ENCODE measurements at places on chromosomes 7 and 10.

DNA sequence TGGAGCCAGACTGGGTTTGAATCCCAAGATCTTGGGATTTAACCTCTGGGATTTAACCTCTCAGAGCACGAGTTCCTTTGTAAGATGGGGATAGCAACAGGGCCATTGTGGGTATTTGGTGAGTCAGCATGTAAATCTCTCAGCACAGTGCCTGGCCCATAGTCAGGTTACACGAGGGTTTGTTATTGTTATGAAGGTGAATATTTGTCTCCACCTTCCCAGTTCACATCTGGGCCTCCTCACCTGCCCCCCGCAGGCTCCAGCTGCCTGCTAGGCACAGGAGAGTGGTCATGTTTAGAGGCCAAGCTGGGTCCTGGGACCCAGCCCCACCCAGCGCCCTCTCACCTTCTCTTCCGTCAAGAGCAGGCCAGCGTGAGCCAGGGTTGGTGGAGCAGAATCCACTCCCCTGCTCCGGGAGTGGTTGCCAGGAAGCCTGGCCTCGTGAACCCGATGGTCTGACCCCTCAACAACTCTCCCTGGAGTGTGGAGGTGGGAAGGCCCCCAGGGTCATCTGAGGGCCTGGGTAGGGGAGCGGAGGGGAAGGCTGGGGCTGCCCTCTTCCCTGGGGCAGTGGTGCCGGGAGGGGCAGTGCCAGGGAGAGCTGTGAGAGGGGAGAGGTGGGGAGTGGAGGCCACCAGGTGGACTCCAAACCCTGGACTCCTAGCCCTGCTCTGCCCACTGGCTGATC is 26.0 kb downstream of the FAM241B start:
- DNase-seq: no peak

DNA sequence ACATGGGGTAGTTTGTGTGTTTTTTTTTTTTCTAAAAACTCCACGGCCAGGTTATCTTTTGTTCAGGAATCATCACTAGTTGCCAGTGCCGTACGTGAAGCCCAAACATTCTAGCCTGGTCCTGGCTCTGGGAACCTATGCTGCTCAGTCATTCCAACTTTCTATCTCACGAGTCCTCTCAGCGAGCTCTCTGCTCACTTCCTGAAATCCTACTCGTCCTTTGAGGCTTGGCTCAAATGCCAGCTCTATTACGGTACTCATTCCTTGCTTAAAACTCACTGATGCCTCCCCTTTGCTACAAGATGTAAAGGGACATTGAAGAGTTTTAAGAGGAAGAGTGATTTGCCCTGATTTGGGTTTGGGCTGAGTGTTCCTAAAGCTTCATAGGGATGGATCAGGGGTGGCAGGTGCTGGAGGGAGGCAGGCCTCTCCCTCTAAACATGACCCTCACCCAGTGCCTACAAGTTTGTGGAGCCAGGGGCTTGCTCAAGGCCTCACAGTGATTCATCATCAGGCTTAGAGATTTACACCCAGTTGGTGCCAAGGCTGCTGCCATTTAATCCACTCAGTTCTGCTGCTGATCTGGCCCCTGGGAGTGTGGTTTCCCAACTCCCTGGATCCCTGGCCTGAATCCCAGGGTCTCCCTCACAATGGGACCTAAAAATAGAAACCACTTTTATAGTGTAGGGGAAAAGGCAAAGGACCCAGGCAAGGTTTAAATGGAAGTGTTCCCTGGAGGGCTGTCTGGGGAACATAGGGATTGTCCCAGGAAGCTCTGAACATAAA is 46.1 kb upstream of the R3HCC1L start:
- no peak for DNase-seq

DNA sequence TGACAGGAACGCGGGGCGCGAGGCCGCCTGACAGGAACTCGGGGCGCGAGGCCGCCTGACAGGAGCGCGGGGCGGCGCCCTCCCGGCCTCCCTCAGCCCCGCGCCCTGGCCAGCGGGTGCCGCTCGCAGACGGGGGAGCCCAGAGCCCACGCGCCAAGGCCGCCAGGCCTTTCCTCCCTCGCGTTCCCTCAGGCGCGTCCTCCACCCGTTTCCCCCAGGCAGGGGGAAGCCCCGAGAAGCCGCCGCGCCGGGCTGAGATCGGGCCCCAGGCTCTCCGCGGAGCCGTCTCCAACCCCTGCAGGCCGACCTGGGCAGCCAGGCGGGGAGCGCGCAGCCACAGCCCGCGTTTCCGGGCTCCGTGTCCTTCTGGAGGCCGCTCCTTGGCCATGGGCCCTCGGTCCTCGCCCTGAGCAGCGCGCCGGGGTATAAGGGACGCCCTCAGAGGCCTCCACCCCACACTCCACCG is 17.7 kb downstream of the PTPRN2 start:
- DNase-seq: no peak

DNA sequence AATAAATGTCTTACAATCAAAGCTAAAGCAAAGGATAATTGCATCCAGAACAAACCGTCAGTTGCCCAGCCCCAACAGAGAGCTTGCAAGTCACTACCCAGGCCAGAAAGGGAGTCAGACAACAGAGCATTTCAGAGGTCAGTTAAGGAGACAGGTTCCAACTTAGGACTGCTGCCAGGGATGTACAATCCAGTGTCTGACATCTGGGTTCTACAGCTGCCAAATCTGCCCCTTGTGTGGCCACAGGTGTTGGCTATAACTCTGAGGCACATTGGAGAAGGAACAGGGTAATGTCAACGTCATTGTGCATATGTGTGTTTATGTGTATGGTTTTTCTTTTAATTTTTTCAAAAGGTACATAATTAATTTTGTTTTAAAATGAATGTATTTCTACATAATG is 85.2 kb upstream of the GLCCI1 start:
- DNase-seq: no peak

GRCh38 chr10:28676326-28676967 is 874 bp upstream of the BAMBI start:
- no peak for DNase-seq

- no peak for DNase-seq
Observed at GRCh38 chr10:29823553-29824080, 188.8 kb upstream of the SVIL start.

GRCh38 chr10:29319205-29319781 is 30.4 kb downstream of the LYZL1 start:
- DNase-seq: no peak

DNA sequence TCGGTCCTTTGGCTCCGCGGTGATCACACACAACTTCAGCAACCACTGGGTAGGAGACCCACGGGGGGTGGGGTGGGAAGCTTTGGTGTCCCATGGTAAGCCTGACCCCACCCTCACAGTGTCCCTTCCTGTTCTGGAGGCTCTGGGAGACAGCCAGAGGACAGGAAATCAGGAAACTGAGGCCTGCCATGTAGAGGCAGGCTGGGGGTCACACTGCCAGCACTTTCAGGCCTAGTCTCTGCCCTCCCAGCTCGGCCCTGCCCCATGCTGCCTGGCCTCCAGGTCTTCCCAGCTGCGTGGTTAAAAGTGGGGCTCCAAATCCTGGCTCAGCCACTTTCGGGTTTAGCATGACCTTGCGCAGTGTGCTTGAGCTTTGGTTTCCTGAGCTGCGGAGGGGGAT is 10.9 kb downstream of the AQP1 start:
- DNase-seq: no peak

- DNase-seq: no peak
Observed at GRCh38 chr10:46541735-46542566, 14.5 kb downstream of the GPRIN2 start.

GRCh38 chr10:121539786-121540185 is 58.5 kb downstream of the FGFR2 start:
- DNase-seq: no peak

DNA sequence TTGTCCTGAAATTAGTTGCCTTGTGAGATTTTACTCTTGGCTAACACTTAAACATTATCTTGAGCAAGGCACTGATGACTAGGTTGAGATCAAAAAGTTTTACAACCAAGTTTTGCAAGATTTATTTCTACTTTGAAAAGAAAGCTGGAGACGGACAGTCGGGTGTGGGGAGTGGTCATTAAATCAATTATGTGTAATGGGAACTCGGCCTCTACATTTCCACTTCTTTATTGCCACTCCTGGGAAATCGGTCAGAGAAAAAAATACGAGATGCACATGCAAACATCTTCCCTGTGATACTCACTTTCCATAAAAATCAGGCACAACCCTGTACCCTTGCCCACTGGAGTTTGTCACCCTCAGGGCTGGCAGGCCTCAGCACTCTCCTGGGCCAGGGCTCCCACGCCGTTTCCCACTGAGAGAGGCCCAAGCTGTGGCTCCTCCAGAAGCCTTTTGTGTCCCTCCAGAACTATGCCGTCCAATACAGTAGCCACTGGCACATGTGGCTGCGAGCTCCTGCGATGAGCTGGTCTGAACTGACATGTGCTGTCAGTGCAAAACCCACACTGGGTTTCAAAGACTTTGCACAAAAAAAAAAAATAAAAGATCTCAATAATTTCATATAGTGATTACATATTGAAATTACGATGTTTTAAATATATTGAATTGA is 7.5 kb upstream of the GPNMB start:
- no peak for DNase-seq

DNA sequence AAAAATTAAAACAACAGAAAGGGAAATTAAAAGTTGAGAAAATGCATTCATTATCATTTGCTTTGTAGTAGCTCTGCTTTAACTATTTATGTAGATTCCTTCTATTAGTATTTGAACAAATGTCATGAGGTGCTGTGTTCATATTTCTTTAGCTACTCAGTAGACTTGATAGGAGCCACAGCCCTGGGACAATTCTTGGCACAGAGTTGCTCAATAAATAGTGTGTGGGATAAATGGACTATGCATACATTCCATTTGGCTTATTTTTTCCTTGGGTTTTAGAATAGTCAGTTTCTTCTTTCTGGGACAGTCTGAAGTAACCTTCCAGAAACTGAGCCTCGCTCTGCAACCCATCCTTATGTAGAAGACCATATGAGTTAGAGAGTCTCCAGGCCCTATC is 13.4 kb downstream of the RPP30 start:
- DNase-seq: no peak

- DNase-seq: no peak
Observed at GRCh38 chr7:142385491-142386340, 127.9 kb upstream of the PRSS58 start.

DNA sequence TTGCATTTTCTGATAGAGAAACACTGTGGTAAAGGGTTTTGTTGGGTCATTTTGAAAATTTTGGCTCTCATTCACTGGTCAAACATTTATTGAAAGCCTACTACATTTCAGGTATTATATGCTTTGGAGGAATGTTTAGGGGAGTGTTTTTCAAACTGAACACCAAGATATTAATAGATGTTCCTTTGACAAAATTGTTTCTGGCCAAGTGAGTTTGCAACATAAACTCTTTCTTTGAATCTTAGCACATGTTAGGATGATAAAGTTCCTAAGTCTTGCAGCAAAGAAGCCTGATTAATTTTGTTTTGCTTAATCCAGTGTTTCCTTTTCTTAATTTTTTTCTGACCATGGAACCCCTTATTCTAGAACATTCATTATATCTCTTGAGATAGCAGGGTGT is 232.5 kb upstream of the PHYHIPL start:
- DNase-seq: no peak

GRCh38 chr10:23676296-23676695 is 237.4 kb downstream of the OTUD1 start:
- no peak for DNase-seq

DNA sequence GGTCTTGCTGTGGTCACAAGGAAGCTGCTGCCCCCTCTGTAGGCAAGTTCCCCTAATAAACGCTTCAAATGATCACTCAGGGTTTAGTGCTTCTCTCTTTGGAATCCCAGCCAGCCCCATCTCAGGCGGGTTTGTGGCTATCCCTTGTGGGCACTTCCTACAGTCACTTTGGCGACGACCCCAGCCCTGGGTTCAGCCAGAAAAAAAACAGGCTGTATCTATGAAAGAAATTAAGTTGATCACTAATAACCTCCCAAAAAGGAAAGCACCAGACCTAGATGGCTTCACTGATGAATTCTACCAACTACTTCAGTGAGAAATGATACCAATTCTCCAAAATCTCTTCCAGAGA is 208.2 kb downstream of the MAD1L1 start:
- no peak for DNase-seq

GRCh38 chr10:26832960-26833359 is 27.8 kb downstream of the ABI1 start:
- no peak for DNase-seq

All from GM06990 (cell line).